ENCODE measurements at places on chromosomes 7 and 10. TPM values are rescaled to one million over a fixed set of nuclear protein-coding genes. Genes with fewer than 3 reads are reported as not detected.

DNA sequence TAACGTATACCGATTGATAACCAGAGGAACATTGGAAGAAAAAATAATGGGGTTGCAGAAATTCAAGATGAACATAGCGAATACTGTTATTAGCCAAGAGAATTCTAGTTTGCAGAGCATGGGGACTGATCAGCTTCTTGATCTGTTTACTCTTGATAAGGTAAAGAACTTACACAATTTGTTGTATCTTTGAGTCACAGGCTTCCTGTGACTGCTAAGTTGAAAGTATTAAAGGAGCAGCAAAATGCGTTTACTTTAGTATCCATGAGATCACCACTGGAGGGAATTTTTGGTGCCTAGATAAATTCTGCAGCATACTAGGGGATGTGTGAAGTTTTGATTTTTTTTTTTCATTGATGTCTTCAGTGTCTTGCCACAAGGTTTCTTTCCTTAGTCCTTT, 103.6 kb downstream of the BTAF1 start:
- DNase-seq, result no peak

DNA sequence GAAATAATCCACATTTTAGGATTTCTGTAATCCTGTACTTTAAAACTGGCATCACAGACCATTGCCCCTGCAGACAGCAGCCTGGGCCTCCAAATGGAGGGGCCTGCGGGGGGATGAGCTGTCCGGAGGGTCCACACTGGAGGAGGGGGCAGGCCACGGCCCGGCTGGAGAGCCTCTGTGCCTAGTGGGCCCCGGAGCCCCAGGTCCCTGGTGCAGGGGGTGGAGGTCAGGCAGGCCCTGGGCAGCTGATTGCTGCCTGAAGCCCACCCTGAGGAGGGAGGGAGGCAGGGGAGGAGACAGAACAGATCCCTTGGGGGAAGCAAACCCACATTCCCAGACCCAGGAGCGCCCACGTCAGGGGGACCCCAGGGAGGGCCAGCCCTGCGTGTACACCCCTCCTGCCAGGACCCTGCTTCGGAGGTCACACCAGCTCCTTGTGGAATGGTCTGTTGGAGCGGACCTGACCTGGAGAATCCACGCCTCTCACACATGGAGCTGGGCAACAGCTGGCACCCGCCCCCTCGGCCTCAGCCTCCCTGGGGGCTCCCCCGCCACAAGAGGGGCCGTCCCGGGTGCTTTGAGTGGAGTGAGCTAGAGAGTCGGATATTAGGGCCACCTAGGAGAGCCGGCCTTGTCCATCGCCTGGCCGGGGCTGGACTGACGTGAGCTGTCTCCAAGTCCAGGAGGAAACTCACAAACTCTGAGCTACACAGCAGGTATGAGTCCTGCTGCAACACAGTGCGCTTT, 12.2 kb upstream of the FAM20C start:
- no peak for DNase-seq

DNA sequence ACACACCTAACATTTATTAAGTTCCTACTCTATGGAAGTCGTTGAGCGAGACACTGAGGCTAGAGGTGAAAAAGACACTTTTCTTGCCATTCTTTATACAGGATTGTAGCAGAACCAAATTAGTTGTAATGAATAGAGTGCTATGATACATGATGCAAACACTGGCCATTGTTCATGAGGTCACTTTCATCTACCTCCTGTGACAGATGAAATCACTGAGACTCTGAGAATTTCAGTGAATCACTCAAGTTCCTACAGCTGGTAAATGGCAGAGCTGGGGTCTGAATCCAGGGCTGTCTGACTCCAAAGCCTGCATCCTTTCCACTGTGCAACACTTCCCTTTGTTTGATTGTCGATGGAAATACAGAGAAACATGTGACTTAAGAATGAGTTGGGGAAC, 657.6 kb downstream of the LRMDA start:
- DNase-seq, result no peak

- peak; percentile 60 for DNase-seq
These were observed 4.6 kb upstream of the INPP5A start for GRCh38 chr10:132532749-132533560.

DNA sequence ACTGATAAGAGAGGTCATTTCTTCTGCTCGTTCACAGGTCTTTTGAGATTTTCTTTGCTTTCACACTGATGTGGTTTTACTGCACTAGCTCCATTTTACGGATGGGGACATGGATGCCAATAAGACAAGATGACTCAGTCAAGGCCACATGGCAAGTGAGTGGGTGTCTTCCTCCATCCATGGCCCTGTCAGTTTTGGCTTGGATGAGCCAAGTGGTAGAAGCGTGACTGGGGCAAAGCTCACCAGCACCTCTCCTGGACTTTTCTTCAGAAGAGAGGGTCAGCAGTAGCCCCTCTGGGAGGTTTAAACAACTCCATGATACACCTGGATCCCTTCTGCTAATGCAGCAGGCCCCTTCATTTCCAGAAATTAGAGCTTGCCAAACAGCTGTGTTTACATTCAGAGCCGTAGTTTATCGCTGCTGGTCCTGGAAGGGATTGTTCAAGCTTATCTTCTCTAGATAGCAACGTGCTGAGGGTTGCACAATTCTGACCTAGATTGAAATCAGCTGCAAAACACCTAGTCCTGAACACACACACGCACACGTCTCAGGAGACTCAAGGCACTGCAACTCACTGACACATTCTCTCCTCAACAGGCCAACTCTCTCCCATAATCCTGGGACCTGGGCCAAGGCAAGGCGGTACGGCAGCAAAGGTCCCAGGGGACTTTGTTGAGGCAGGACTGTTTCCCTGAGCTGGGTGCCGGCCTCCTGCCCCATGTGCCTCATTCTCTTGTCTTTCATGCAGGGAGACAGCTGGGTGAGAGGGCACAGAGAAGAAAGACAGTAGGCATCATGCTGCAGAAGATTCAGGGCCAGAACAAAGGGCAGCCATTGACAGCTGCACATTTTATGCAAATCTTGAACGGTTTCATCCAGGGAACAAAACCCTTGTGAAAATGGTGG, 14.2 kb upstream of the PDCD4 start:
- DNase-seq, result no peak

DNA sequence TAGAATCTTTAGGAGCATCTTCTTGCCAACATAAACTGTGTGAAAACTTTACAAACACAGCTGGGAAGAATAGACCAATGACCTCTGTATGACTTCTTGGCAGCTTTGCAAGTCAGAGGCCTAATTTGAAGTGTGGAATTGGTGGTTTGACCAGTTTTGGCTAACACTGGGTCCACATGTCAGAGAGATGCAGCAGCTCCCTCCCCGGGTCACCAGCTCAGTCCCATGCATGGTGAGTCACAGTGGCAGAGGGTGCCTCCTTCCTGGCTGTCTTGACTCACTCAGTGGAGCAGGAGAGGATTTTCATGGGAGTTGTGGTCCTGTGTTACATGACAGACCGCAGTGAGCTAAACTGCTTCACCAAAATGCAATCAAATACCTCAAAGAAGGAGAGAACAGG, 8.2 kb upstream of the STARD3NL start:
- DNase-seq, result peak; percentile 95

- DNase-seq, result no peak
These were observed 38.8 kb upstream of the SEPTIN7 start for GRCh38 chr7:35761871-35762677.

DNA sequence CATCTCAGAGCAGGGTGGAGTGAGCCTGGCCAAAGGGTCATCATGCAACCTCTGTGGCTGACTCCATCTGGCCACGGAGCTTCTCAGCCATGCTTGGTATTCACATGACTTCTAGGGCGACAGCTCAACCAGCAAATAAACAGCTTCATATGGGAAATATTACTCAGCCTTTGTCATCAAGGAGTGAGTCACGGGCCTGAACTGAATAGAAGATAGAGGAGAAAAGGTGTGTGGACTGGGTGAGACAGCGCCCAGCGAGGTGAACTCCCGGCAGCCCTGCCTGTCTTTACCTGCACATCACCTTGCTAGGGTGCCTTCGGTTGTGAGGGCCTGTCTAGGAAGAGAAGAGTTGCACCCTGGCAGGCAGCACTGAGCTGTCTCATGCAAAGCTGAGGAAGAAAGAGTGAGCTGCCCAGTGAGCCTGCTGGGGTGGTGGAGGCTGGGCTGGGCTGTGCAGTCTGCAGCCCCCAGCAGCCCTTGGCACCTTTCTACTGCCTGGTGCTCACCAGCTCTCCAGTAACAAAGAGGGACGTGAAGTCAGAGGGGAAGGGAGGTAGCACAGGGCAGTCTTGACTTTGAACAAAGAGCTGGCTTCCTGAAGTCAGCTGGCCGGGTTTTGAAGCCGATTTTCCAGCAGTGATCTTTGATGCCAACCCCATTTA, 114.2 kb downstream of the EGFR start:
- DNase-seq, result peak; percentile 96

- no peak for DNase-seq
These were observed 19.5 kb downstream of the RPA3 start for GRCh38 chr7:7698930-7699329.

CACNB2 gene
- not detected for total RNA-seq

DNA sequence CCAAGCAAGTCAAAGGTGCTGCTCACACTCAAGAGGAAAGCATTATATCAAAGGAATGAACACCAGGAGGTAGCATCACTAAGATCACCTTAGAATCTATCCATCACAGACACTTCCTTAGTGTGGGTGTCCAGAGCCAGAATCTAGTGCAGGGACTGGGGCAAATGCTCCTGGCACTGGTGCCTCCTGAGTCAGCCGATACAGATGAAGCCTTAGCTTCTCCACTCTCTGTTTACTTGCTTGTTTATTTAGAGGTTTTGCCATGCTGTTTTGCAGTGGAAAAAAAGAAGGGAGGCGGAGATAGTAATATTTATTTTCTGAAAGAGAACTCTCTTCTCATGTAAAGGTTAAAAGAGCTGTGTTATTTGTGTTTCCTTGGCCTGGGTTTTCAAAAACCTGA, 303.1 kb downstream of the WDR11 start:
- DNase-seq, result no peak

DNA sequence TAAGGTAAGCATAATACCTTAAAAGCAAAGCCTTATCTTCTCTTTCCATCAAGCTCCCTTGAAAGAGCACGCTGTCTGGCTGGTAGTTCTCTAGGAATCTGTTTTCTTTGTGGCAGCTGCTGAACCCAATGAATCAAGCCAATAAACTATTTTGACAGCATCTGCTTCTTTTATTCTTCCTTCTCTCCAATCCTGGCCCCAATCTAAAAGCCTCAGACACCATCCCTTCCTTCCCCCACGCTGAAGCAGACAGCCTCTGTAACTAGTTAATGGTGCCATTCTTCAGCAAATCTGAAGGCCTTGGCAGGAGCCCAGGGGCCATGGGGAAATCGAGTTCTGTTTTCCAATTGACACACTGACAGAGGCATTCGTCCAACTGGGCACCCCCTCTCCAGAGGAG, 186.6 kb upstream of the LYZL1 start:
- DNase-seq, result no peak

DNA sequence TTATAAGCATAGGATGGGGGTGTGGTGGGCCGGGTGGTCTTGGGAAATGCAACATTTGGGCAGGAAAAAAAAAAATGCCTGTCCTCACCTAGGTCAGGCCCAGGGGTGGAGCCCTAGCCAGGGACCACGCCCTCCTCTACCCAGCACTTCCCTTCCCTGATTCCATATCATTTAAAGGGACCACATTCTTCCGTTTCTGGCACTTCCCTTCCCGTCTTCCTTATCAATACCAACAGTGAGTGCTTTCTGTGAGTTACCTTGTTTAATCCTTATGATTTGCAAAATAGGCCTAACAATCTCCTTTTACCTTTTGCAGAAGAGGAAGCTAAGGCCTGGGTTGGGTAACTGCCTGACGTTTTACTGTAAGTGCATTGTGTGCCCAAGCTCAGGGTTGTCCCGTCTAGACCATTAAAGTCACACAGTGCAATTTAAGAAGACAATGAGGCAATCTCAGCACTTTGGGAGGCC, 16.7 kb upstream of the C10orf95 start:
- DNase-seq, result no peak

BICC1 gene
- 15.2 TPM for total RNA-seq

ZNF239 gene
- total RNA-seq, result 9.2 TPM

DNA sequence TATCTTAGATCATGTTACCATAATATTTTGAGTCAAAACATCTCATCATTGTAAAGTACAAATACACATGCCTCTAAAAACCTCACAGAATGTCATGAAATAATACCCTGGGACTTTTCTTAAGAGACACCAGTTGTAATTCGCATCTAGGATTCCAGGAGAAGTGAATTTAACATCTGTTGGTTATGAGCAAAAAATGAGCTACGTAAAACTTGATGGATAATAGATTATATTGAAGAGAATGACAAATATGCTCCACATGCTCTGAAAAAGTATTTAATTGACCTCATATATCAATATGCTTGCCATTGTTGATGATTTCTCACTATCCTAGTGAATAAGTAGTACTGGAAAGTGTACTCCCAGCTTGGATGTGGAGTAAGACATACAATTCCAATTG, 227.0 kb downstream of the BBS9 start:
- no peak for DNase-seq

GRCh38 chr7:5630670-5631069, 150.8 kb downstream of the RNF216 start:
- DNase-seq, result no peak

GRCh38 chr10:21724020-21724589, 190.1 kb downstream of the MLLT10 start:
- DNase-seq, result no peak

DNA sequence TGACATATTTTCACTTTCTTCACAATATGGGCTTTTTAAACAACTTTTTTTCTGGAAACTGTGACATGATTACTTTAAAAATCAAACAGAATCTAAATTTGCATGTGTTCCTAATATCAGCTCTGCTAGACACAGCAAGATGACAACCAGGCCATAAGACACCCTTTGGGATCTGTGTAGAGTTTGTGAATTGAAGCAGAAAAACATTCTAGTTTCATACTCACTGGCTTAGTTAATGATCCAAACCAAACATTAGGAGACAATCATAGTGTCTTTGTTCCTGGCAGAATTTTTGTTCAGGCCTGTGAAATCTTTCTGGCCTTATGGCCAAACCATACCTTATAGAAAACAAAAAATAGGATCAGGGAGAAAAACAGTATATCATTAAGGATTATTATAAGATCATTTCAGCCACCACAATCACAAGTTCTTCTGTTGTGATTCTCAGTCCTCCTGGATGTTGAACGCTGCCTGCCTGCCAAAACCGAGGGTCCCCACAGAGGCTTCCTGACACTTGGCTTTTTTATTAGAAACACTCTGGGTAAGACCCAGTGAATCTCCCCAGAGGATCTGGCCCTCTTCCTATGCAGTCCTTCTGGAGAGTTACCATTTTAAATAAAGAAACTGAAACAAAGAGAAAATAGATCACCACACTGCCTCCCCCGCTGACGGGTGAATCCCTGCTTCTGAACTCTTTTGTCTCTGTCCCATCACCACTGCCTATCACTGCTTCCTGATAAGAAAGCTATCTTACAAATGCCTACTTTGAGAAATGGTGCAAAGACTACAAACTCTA, 79.2 kb upstream of the PPP1R3C start:
- DNase-seq, result no peak

DNA sequence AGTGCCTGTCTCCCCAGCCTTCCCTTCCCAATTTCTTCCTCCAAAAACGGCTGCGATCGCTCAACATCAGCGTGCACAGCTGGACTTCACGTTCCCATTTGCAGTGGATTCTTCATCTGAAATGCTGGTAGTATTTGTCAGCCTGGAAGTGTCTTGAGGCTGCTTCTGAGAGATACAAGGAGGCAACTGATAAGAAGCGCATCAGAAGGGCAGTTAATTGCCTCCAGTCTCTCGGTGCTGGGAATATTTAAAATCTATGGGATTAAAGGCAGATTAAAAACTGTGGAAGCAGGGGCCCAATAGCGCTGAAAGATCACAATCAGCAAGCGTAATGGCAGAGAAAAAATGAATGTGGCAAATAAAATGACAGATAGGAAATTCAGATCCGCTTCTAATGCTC, 450.0 kb downstream of the GATA3 start:
- DNase-seq, result no peak
